GM23248 (cell line): ENCODE measurements at places on chromosomes 6 and 20. TPM values are rescaled to one million over a fixed set of nuclear protein-coding genes. Genes with fewer than 3 reads are reported as not detected.
A peak's percentile ranks its signal among the peaks of the same experiment; 100 is the strongest.

The DOK5 gene
- total RNA-seq: 10.8 and 11.8 TPM in 2 replicates

The OR2J3 gene
- total RNA-seq: not detected in 2 replicates

The MICB gene
- 4.1 and 4.9 TPM in 2 replicates for total RNA-seq

The APCDD1L gene
- 19.5 and 25.6 TPM in 2 replicates for total RNA-seq

The OXT gene
- total RNA-seq: not detected in 2 replicates

The GHRH gene
- total RNA-seq: not detected in 2 replicates

The KIF25 gene
- not detected in 2 replicates for total RNA-seq

The CALHM4 gene
- total RNA-seq: not detected in 2 replicates

The GRM1 gene
- total RNA-seq: not detected in 2 replicates

The RHAG gene
- total RNA-seq: not detected in 2 replicates

The ARMC2 gene
- 0.97 and 1.4 TPM in 2 replicates for total RNA-seq

DNA sequence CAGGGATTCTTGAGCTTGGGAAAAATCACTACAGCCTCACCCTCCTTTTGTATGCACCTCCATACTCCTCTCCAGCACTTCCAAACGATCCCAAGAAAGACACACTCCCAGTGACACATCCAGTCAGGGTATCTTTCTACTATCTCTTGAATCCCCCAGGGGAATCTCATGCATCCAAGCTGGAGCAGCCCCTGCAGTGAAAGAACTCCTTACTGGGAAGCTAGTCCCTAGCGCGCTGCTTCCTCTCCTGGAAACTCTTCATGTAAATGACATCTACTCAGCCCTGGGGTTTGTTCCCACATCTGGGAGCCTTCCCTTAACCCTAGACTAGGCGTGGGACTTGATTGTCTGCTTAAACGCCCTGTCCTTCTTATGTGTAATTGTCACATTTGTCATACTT, 329.1 kb upstream of the QKI start:
- no peak for DNase-seq

DNA sequence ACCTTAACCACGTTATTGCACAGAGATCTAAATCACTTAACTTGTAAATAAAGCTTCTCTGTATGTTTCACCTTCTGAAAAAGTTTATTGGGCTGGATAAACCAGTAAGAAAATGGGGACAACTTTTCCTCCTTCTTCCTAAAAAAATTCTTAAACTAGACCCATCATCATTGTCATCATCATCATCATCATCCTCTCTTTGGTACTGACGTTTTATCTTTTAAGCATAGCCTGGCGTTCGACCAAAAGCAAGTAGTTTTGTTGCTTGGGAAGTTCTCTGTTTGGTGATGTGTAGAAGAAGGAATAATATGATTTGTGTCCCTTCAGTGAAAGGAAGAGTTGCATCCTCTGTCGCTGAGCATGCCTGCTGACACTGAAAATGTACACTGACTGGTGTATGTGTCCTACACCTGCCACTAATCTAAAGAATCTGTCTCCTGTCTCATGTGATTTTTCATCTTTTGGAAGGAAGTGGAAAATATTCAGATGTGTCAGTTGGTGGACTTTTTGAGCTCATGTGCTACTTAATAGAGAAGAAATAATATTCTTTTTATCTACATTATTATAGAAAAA, 2.5 kb downstream of the CLVS2 start:
- DNase-seq: no peak

DNA sequence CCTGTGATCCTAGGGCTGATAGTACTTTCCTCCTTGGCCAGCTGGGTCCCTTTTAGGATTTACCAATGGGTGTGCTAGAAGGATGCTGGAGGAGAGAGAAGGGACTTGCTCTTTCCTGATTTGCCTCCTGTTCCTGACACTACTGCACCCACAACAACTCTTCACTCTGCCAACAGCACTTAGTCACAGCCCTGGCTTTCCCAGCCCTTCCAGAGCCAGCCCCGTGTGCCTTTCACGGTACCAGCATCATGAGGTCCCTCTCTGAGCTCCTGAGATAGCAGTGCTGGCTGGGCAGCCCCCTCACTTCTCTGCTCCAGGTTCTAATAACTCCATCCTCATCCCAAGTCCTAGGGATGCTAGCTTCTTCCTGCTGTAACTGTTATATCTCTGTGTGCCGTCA, 80.9 kb downstream of the DNAH8 start:
- no peak for DNase-seq

DNA sequence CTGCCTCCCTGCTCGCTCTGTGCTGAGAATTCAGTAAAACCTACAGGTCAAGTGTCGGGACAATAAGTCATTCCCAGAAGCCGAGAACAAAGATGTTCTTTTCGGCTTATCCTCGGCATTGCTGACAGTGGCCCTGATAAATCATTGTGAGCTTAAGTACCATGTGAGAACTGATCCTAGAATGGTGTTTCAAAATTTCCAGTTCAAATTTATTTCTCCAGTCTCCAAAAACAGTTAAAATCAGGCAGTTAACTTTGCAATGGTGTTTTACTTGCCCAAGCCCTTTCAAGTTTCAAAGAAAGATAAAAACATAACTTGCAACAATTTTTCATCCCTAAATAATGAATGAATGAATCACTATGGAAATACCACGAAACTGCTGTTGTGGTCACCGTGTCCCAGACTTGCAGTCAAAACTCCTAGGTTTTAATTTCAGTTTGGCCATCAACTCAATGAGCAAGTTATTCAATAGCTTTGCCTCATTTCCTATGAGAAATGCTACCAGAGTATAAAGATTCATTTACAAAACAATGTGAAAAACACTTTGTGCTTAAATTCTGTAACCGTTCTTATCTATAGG, 4.3 kb downstream of the ATP5F1E start:
- peak; percentile 73 for DNase-seq

- peak; percentile 82 for DNase-seq
Observed at GRCh38 chr20:32332614-32333013, 25.5 kb upstream of the ASXL1 start.

GRCh38 chr20:54112221-54112884, 42.0 kb upstream of the BCAS1 start:
- peak; percentile 5 for DNase-seq

GRCh38 chr20:57059055-57059596, 207.3 kb downstream of the BMP7 start:
- DNase-seq: no peak

DNA sequence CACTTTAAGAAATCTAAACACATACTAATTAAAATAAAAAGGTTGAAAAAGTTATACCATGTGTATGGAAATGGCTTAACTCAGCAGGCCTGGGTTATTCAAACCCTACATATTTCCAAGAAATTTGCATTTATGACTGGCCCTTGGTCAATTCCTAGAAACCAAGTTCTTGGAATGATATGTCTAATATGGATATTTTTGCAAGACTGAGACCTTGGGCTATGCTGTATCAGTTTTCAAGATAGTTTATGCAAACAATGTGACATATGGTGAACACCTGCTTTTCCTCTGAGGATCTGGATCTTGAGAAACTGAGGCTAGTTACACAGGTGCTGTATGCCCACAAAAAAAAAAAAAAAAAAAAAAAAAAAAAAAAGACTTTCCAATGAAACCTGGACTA, 536.9 kb upstream of the HS3ST5 start:
- no peak for DNase-seq

- DNase-seq: no peak
Observed at GRCh38 chr6:150445486-150445885, 76.7 kb downstream of the IYD start.

GRCh38 chr6:9761220-9761619, 653.7 kb downstream of the TFAP2A start:
- no peak for DNase-seq

GRCh38 chr20:58393299-58393698, 4.3 kb downstream of the VAPB start:
- DNase-seq: peak; percentile 81

DNA sequence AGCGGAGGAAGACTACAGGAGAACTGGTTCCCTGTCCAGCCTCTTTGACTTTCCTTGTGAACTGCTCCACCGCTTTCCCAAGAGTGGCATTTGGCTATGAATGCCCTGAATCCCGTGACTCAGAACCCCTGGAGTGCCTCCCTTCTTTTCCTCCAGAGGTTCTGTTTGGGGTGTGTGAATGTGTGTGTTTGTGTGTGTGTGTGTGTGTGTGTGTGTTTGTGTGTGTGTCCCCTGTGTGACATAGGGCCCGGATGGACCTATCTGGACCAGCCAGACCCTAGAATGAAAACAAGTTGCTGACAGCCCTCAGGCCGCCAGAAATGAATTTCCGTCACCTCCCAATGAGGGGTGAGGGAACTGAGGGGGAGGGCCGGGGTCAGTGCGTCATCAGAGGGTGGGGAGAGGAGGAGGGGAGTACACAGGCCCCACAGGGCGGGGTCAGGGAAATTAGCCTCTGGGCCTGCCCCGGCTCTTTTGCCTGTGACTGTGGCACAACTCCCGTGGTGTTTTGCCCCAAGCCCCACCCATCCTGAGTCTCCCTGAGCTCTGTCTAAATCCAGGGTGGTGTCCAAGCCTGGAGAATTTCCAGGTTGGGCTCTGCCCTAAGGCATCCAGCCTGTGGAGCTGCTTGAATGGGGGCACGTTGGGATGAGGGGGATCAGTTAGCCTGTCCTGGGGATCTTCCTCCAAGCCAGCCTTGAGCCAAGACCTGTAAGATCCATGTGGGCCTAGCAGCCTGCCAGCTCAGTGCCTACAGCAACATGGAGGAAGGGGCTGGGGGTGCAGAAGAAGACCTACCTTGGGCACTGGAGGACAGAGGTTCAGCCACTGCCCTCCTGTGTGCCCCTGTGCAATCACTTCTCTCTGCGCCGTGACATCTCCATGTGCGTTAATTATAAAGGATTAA, 15.2 kb upstream of the MRPS18A start:
- DNase-seq: peak; percentile 97

DNA sequence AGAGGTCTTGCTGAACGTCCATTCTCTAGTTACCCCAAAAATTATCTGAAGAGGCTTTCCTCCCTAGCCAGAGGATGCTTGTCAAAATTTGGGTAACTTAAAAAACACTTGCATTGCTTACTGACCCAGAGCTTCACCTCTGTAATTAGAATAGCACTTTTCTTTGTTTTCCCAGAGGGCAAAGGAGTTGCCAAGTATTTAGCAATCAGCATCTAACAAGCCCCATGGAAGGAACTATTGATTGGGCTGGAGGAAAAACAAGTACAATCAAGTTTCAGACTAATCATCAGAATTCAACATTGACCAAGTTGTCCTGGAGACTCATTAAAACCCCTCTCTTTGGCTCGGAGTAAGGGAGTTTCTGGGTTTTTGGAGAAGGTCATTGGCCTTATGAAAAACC, 226.4 kb downstream of the TBC1D7 start:
- no peak for DNase-seq

GRCh38 chr6:68634726-68635411, at the start of gene ADGRB3:
ADGRB3 (plus strand) TSS chr6:68635282; CDS start chr6:68638676, 3,394 bp downstream.
- peak; percentile 68 for DNase-seq

GRCh38 chr20:39473536-39473935, 511.4 kb downstream of the DHX35 start:
- DNase-seq: no peak

- DNase-seq: no peak
Observed at GRCh38 chr6:91694016-91694654, 1107.3 kb upstream of the MAP3K7 start.

DNA sequence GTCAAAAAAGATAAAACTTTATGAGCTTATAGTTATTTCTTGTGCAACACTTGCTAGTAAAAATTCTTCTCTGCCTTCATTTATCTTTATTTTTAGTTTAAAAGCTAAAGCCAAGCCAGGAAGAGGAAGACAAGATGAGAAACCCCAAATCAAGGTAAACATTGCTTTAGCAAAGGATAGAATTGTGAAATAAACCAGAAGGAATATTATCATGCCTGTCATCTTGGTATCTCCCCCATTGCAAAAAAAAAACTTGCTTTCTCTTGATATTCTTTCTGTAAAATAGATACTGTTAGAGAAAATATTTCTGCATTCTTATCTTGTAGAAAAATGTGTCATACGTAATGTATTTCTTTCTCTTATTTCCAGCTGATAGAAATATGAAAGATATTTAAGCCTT, 432.8 kb downstream of the GJA1 start:
- no peak for DNase-seq

- DNase-seq: peak; percentile 87
Observed at GRCh38 chr20:56414842-56415765, 3.0 kb downstream of the CASS4 start.

- peak; percentile 3 for DNase-seq
Observed at GRCh38 chr6:44806656-44807055, 419.1 kb downstream of the CDC5L start.

- DNase-seq: no peak
Observed at GRCh38 chr6:124223611-124224345, 420.1 kb downstream of the NKAIN2 start.

DNA sequence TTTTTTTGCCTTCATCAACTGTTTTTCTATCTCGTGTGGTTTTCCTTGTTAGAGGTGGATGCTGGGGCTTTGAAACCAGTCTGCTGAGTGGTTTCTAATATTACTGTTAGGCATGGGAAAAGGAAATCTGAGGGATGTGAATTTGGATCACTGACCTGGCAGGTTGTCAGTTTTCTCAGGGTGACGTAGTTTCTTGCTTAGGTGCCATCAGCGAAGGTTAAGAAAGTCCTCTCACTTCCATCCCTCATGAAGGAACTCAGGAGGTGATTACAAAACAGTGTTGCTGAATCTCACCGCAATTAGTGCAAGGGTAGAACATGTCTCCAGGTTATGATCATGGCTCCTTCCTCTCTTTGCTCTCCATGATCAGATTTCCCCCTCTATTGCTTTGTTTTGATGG, 135.9 kb downstream of the SOX4 start:
- no peak for DNase-seq

DNA sequence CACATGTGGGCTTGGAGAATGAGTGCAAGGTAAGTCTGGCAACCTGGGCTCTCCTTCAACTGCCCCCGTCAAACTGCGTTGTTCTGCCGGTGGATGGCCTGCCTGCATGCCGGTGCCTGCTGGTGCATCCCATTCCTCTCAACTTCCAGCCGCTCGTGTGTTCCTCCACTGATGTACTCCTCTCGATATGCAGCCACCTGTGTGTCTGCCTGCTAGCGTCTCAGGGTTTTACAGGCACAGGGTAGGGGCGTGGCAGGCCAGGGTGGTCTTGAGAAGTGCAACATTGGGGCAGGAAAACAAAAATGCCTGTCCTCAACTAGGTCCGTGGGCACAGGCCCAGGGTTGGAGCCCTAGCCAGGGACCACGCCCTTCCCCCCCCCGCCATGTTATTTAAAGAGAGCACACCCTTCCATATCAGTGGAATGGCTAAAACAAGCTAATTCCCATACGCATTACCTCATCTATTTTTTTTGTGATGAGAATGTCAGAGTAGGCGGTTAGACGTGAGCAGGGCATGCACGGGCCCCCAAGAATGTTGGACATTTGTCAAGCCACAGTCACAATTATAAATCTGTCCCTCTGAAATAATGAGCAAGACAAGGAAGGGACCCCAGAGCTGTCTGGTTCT, 33.2 kb downstream of the SERPINB6 start:
- no peak for DNase-seq

- no peak for DNase-seq
Observed at GRCh38 chr6:167647737-167648470, 178.8 kb upstream of the AFDN start.

- peak; percentile 85 for DNase-seq
Observed at GRCh38 chr6:128882991-128883611, at the start of gene LAMA2. LAMA2 (plus strand) TSS chr6:128883138; CDS start chr6:128883246, 108 bp downstream.

GRCh38 chr20:62993856-62994494, 12.8 kb downstream of the BHLHE23 start:
- no peak for DNase-seq
